Hematopoietic multipotent progenitor cell treated with erythropoietin and hydrocortisone succinate and interleukin-3 and kit ligand, for 17 days (in vitro differentiated cells): ENCODE measurements at places on chromosomes 4 and X.

DNA sequence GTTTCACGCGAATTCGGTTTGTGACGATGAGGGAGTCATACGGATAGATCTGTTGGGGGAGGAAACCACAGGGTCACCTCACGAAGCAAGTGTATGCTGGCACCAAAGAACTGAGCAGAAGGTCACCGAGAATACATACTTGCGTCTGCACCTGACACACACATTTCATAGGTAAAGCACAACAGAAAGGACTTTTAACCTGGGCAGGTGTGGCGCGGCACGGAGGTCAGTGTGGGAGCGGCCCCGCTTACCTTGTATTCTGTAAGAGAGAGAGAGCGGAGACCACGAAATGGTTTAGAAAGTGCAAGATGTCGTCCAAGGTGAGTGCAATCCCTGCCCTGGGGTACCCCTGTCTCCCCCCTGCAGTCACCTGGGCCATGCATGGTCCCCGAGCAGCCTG lies 43.6 kb upstream of the AFAP1 start:
- DNase-seq, result no peak

DNA sequence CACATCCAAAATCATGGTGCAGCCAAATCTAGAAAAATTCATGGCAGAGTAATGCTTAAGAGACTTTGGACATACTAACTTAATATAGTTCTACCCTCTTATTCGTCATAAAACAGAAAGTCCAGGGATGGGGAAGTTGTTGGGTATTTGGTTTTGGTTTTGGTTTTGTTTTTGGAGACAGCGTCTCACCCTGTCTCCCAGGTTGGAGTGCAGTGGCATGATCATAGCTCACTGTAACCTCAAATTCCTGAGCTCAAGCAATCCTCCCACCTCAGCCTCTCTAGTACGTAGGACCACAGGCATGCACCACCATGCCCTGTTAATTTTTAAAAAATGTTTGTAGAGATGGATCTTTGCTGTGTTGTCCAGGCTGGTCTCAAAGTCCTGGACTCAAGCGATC lies 271.8 kb upstream of the TENM3 start:
- no peak for DNase-seq

GRCh38 chr4:123776267-123776666 lies 379.7 kb downstream of the SPRY1 start:
- DNase-seq, result no peak

- no peak for DNase-seq
These were observed 17.5 kb downstream of the ARSJ start for GRCh38 chr4:113962016-113962347.

DNA sequence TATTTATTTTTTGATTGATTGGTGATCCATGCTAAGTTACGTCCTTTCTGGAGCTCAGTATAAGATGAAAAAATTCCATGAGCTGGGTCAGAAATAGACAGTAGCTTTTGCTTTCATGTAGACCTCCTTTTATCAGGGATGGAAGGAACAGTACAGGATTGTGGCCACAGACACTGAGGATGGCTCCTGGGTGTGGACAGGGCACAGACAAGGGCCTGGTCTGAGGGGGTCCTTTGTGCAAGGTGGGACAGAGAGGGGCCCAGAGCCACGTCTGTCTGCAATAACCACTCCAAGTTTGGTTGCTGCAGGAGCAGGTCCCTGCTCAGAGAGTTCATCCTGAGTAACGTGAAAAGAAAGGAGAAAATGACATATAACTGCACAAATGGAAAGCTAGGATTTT lies 127.1 kb downstream of the ENPP6 start:
- no peak for DNase-seq

DNA sequence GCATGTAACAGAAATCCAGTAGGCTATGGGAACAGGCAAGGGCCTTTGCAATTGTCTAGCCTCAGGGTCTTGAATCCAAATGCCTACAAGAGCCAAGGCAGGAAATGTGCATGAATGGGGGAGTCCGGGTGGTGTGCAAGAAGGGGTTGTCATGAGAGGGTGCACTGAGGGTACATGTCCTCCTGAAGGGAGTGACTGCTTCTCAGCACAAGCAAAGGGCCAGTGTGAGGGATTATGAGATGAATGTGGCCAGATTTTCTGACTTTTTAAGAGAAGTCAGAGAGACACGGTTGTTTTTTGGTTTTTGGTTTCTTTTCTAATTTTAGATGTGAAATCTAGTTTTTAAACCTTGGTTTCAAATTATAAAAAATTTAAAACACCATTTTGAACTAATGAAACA lies 76.5 kb upstream of the LSM6 start:
- DNase-seq, result no peak

DNA sequence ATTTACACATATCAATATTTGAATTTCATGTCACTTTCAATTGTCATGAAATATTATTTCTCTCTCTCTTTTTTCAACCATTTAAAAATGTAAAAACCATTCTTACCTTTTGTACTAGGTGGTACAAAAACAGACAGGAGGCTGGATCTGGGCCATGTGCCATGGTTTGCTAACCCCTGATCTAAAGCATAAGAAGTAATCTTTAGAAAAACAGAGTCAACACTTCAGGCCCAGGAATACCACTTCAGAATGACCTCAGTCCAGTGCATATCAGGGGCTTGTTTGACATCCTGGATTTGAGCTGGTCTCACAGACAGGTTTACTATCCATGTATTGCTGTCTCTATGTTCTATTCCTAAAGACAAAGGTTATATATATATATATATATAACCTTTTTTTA lies 102.5 kb downstream of the DCHS2 start:
- no peak for DNase-seq

- no peak for DNase-seq
These were observed 22.6 kb downstream of the ASB11 start for GRCh38 chrX:15292861-15293260.
